ENCODE measurements at places on chromosomes 3 and 15.

DNA sequence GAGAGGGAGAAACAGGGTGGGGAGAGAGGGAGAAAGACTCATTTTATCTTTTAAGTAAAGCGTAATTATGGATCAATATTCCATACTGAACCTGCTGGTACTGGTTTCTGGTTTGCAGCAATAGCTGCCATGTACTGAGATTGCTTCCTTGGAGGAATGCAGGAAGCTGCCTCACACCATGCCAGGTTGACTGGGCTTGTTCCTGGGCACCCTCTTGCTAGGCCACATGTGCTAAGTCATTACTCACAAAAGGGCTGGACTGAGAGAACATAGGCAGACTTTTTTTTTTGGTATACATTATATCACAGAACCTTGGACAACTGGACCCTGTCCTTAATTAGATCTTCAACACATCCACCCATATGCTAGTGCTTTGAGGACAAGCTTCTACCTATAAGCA, 193.4 kb downstream of the ZNF621 start:
- DNase-seq: no peak

DNA sequence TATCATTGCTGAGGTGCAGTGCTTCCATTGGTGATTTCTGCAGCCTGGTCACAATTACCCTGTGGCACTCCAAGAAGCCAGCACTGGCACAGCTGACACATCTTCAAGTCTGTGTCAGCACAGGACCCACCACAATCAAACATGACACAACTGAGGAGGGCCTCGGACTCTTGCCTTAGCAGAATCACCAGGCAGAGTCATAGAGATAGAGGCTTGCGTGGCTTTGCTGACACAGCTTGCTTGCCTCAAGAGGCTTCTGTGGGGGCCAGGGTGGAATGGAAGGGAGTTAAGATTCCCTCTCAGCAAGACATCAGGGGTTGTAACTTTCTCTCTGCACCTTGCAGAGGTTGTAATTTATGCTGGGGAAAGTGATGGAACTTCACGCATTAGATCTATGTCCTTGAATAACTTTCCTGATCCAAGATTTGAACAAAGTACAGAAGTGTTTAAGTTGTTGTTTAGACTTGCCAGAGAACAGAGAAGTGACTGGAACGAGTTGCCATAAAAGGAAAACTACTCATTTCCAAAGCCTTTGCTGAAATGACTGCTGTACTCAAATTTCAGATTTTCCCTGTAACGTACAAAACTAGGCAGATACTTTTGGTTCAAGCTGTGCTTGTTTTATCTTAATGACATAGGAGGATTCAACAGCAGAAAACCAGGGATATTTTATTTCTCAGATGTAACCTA, 170.7 kb downstream of the DIPK2A start:
- no peak for DNase-seq

DNA sequence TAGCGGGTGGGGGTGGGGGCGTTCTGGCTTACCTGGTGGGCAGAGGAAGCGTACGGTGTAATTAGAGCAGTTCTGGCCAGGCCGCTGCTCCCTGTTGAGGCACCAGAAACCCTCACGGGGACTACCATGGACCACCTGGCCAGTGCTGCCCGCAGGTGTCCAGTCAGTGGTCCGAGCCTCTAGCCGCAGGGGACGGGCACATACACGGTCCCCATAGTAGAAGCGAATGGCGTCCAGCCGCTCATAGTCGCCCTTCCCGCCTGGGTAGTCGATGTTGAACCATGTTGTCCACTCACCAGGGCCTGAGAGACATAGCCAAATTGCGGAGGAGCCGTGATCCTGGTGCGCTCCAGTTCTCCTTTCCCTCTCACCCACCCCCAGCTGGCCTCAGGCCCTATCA, 4.5 kb downstream of the CILP start:
- peak; percentile 60 for DNase-seq

DNA sequence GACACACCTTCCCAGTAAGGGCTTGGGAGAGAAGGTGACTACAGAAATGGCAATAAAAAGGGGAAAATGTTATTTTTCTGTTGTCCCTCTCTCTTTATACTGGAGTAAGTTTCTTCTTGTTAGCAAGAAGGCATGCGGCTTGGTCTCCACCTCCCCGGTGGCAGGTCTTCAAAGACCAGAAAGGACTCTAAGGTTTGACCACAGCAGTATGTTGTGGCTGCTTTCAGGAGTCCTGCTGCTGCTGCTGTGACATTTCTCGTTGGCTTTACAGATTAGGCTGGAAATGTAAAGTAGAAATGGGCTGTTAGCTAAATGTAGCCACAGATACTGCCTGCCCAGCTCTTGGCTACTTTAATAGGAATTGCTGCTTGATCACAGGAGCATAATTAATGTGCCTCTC, 175.8 kb upstream of the ZBTB20 start:
- DNase-seq: no peak

- no peak for DNase-seq
Measured at GRCh38 chr15:62027263-62027565, 33.0 kb downstream of the VPS13C start.

GRCh38 chr15:90643301-90643632, 73.9 kb upstream of the BLM start:
- DNase-seq: no peak

- DNase-seq: no peak
Measured at GRCh38 chr15:81002009-81002330, 1.2 kb downstream of the TLNRD1 start.

GRCh38 chr15:39622660-39623516, 42.0 kb downstream of the THBS1 start:
- no peak for DNase-seq

DNA sequence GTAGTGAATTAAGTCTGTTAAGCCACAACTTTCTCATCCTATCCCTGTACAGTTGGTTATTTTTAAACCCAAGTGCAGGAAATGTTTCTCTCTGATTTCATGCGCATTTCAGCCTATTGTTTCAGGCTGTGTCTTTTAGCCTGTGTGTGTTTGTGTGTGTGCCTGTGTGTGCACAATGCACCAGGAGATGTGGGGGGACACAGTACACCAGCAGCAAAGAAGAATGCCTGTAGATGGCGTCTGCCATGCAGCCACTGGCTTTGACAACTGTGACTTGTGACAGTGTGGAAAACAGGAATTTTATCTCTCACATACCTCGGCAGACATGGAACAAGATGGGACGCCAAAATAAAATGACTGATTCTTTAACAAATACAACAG, 43.6 kb upstream of the PLXNA1 start:
- no peak for DNase-seq

GRCh38 chr3:56857178-56857577, 55.4 kb upstream of the ARHGEF3 start:
- DNase-seq: no peak

GRCh38 chr15:70086636-70087035, 11.1 kb downstream of the TLE3 start:
- DNase-seq: no peak

DNA sequence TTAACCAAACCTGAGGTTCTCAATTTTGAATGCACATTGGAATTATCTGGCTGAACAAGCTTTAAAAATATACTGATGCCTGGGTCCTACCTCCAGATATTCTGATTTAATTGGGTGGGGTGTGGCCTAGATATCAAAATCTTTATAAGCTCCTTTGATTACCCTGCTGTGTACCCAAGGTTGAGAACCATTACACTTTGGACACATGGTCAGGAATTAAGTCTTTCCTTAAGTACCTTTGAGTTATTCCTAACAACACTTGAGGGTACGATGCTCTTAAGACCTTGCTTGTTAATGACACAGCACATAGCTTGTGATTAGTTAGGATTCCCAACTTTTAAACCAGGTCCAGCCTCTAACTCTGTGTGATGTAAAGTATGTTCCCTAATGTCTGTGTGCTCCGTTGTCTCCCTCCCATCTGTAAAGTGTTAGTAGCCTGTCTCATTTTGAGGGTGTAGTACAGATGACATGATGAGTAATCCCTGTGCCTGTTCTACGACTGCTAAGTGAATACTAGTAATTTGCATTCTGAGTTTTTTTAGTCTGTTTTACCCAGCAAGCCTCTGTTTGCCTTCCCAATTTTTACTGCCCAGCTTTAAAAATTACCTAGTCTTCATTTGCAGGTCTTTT, 154.9 kb downstream of the KLHL25 start:
- no peak for DNase-seq

DNA sequence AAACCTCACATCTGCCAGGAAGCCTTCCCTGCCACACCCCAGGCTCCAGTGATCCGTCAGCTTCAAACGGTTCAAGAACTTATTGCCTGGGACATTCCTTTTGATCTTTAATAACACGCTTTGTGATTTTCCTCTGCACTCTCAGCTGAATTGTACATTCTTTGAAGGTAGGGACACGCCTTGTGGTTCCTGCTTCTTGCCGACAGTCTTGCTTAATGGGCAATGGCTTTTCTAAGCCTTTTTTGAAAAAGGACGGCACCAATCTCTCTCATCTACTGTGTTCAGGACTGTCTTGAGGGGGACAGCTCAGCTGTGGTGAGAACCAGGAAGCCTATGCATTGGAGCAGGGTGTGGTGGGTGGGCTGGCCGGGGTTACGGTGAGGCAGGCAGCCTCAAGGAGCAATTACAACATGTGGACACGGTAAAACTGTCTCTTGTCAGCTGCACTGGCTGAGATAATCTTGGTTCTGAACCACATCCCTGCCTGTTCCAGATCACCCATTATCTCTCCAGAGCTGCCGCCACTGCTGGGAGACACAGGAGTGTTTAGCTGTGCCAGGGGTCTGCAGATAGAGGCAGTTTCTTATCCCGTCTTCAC, 46.0 kb upstream of the GLCE start:
- no peak for DNase-seq

Data from mesenteric fat pad (tissue), 1 donor.